Right ventricle myocardium superior (tissue), 1 donor: ENCODE measurements at places on chromosomes 11 and 22.

DNA sequence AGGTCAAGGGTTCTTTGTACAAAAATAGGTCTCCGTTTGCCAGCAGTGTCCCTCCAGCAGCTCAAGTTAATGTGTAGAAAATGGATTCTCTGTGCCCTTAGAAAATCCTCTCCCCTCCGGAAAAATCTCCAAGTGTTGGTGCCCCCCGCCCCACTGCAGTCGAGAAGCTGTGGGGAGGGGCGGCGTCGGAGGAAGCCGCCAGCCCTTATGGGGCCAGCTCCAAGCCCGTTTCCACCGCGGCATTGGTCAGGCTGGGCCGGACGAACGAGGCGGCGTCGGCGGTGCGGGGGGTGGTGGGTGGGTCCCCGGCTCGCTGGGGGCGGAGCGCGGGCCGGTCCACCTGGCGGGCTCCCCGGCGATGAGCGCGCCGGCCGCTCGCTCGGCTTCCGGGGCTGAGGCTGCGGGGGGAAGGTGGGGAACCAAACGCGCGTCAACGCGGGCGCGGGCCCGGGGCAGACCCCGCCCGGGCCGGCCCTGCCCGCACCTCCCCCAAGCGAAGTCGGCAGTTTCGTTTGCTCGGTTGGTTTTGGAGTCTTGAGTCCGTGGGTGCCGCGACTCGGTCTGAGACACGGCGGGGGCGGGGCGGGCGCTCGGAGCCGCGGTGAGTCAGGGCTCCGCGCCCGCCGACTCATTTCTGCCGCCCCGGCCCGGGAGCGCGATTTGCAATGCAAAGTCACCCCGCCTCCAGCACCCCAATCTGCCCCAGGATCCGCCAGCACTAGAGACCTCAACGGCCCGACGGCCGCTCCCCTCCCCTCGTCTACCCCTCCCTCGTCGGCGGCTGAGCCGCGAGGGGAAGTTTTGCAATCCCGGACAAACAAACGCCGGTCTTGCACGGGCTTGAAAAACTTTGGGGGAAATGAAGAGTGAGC, 1.4 kb downstream of the ASCL2 start:
- DNase-seq = peak; percentile 71

GRCh38 chr11:76803023-76803422, 19.9 kb downstream of the TSKU start:
- no peak for DNase-seq

GRCh38 chr22:36334821-36335603, 52.8 kb downstream of the MYH9 start:
- no peak for DNase-seq

DNA sequence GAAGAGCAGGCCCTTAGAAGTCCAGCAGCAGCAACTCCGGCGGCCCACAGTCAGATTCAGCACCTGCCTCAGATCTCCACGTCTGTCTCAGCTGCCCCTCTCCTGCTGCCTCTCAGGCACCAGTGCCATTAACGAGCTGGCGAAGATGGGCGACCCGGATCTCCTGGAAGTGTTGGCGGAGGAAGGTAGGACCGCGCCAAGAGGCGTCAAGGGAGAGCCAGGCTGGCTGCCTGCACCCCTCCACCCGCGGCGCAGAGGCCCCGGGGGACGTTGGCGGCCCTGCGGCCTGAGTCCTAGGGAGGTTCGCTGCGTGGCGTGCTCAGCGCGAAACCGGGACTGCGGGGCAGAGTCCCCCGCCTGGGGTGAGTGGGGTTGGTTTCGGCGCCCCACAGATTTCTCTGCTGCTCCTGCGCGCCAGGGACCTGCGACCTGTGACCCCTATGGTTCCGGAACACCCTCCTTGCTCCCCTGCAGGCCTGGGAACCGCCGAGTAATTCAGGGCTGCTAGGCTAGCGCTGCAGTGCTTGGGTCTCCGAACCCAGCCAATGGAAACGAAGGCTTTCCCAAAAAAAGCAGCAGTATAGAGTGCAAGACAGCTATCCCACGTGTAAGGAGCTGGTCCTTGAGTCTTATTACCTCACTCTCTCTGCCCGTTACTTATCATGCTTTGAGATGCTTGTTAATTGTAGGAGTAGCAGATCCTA, 615 bp downstream of the ANO5 start:
- DNase-seq = peak; percentile 46

DNA sequence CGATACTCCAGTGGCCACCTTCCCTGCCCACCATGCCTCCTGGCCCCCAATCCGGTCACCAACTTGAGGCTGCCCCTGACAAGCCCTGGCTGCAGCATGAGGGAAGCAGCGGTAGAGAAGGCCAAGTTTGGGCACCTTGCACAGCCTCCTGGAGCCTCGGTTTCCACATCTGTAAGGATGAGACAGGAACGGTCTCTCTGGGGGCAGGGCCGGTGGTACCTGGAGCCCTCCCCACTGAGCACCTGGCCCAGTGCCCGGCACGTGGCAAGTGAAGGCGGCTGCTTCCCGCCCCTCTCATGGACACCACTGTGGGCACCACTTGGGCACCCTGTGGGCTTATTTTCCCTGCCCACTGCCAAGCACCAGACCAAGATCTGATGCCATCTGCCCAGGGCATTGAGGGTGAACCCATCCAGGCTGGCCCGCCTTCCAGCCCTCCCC, 77.8 kb downstream of the CDKN1C start:
- peak; percentile 41 for DNase-seq

DNA sequence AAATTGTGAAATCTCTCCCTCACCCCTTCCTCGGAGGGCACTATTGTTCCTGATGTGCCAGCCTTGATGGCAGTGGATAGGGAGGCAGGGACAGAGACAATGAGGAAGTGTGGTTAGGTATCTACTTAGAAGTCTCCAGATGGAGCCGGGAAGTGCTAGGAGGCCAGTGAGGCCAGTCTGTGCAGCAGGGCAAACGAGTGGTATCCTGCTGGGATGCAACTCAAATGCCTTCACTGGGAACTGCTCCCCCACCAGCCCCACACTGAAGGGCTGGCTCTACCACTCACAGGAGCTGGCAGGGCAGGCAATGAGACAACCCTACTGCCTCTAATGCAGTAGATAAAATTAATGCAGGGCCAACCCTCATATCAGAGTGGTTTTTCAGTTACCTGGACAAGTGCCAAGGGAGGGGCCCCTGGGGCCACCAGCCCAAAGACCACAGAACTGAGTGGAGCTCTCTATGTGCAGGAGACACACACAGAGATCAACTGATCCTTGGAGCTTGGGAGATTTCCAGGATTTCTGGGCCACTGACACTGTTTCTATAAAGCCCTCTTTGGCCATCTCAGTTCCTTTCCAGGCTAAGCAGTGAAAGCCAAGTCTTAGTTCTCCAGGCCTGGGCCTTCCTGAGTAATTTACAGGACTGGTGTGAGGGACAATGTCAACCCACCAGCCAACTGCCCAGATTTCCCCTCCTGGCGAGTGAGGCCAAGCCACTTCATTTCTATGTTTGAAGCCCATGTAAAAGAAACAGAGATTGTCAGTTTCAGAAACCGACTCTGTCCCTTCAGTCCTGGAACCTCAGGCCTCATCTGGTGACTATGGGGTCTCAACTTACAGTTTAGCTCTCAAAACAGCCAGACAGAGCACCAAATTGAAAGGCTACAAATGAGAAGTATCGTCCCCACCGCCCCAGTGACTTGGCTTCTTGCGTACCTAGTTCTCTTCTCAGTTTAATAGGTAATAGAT, 4.1 kb downstream of the MIF start:
- no peak for DNase-seq
